ENCODE measurements at places on chromosomes 3 and 15.
A peak's percentile ranks its signal among the peaks of the same experiment; 100 is the strongest.

DNA sequence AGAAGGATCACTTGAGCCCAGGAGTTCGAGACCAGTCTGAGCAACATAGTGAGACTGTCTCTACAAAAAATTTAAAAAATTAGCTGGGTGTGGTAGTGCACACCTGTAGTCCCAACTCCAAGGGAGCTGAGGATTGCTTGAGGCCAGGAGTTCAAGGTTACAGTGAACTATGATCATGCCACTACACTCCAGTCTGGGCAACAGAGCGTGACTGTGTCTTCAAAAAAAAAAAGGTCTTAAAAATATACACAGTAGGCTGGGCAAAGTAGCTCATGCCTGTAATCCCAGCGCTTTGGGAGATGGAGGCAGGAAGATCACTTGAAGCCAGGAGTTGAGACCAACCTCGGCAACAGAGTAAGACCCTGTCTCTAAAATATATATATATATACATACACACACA is 11.2 kb upstream of the CAMK1 start:
- no peak for DNase-seq

- no peak for DNase-seq
Observed at GRCh38 chr3:70824078-70824477, 511.6 kb upstream of the MDFIC2 start.

DNA sequence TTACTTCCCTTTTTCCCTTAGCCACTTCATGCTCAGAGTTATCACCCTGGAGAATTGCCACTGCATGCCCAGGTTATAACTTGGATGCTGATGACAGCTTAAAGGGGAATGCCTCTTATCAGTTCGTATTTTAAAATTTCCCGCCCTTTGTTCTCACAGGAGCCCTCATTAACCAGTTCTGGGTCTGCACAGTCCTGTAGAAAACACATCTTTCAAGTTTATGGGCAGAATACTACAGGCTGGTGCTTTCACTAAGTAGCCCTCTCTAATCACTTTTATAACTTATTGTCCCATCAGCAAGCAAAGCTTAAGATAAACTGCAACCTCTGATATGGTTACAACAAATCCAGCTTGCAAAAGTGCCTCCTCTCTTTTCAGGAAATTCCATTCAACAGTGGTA is 587.3 kb upstream of the UBE2E2 start:
- DNase-seq, result no peak

GRCh38 chr3:94293793-94294195 is 230.9 kb downstream of the NSUN3 start:
- DNase-seq, result no peak

DNA sequence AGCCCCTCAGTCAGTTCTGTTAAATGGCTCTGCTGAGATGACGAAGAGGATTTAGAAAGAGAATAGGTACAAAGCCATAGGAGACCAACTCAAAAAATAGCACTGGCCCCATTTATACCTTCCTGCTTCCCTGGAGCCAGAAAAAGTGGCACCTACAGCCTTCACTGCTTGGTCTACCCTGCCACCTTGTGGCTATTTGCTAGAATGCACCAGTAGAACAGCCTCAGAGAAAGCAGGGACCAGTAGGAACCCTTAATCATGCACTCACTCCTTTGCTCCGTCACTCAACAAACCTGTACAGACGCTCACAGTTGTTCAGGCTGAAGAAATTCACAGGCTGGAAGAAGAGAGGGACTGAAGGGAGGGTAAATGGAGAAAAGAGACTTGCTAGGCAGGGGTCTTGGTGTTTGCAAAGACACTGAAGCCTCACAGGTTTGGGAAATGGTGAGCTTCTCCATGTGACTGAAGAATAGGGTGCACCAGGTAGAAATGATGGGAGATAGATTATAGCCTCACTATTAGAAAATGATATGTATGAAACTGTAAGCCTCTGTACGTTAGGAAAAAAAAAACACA is 12.1 kb upstream of the RTP2 start:
- DNase-seq, result peak; percentile 82

GRCh38 chr3:49607796-49608195 is 53.5 kb downstream of the BSN start:
- DNase-seq, result no peak

DNA sequence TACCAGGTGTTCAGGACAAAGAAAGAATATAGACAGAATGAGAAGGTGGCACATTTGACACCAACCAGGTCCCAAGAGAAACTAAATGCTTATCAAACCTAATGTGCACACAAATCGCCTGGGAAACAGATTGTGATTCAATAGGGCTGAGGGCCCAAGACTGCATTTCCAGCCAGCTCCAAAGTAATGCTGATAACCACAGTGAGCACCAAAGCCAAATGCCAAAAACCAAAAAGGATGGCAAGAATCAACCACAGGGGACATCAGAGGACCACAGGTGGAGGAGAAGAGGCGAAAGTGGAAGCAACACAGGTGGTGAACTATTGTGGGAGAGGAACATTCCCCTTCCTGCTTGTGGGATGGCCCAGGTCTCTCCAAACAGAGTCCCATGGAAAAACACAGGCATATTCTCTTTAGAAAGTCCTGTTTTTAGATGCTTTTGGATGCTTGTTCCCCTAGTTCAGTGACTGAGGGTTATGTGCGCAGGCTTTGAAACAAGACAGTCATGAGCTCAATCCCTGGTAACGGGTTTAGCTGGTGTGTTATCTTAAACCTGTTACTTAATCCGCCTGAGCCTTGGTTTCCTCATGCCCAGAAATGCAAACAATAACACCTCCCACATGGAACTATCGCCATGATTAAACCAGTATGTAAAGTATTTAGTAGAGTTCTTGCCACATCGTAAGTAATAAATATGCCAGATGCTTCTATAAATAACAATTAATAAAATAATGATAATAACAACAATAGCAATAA is 241.7 kb downstream of the ATP8B4 start:
- no peak for DNase-seq

DNA sequence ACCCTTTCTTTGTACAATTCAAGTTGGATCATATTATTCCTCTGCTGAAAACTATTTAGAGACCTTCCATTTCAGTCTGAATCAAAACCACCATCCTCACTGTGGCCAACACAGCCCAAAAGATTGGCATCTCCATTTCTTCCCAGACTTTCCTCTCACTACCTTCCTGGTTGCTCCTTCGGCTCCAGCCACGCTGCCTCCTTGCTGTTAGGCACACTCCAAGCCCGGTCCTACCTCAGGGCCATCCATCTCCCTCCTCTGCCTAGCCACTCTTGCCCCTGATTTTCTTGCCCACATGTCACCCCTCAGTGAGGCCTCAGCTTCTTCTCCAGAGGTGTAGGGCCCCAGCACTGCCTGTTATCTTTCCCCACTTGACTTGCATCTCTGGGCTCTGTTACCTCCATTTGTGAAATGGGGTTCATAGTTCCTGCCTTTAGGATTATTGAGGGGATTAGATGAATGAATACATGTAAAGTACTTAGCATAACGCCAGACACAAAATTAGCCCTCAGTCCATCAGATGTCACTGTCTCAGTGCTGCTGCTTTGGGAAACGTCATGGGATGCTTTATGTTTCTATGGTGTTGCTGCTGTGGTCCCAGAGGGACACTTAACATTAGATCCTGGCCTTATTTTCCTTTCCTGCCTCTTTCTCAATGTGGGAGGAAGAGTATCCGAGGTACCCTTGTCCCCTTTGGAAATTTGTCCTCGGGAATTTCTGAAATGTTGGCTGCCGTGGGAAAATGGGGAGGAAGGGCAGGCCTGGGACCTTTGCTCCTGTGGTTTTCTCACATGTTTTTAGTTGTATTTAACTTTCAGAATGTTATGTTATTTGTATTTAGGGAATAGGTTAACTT is 31.3 kb downstream of the SNRK start:
- no peak for DNase-seq

- no peak for DNase-seq
Observed at GRCh38 chr3:160725338-160725737, 30.7 kb upstream of the PPM1L start.

- no peak for DNase-seq
Observed at GRCh38 chr3:184258926-184259325, 2.4 kb downstream of the CAMK2N2 start.

GRCh38 chr3:189638276-189639031 is 7.3 kb downstream of the TP63 start:
- no peak for DNase-seq

GRCh38 chr15:72341361-72341760 is 21.4 kb upstream of the CELF6 start:
- DNase-seq, result no peak

GRCh38 chr3:24802614-24803013 is 308.0 kb upstream of the THRB start:
- no peak for DNase-seq

DNA sequence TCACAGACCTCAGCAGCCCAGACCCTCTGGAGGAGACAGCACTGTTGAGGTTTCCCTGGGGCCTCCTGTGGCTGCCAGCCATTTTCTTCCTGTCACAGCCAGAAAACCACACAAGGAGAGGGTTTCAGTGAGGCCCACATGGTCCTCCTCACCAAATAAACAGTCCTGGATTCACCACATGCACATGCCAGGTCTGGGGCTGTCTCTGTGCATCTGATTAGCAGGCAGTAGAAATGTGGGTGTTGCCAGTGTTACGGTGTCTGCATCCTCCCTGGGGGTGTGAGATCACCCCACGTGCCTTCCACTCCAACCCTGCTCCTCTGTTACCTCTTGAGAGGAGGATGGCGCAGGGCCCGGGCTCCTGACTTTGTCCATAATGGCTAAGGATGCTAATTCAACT is 140.4 kb downstream of the CHDH start:
- DNase-seq, result no peak

DNA sequence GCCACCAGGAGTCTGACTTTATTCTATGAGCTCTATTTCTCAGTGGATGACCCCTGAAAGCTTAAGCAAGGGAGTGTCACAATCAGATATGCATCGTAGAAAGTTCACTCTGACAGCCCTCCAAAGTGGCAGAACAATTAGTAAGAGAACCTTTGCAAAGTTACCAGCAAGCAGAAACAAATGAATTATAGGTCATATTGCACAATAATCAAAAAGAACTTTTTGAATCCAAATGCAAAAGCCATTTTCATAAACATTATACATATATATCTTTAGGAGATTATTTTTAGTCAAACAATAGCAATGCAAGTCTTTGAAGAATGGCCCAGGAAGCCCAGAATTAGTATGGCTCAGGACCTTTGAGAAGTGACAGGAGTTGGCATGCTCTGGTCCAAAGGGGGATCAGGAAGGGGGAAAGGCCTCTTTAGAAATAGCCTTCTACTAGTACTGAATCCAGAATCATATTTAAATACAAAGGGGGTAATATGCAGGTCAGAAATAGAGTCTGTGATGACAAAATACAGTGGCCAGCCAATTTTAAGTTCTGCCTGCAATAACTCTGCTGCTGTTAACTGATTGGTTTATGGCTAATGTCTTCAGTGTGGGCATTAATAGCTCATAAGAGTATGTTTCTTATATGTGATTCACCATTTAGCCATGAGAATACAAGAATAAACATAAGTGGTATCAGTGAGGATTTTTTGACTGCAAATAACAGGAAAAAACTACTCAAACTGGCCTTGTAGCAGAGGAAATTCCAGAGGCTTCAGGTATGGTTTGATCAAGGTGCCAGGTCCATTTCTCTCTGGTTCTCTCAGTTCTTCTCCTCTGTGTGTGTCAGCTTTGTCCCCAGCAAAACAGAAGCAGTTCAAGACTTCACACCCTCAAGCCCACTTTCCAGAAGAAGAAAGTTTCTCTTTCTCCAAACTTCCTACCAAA is 17.0 kb upstream of the ITGB5 start:
- DNase-seq, result no peak

GRCh38 chr3:153165261-153165681 is 3.2 kb downstream of the RAP2B start:
- DNase-seq, result peak; percentile 49

GRCh38 chr15:77483425-77484140 is 62.9 kb downstream of the HMG20A start:
- DNase-seq, result no peak

GRCh38 chr15:72078887-72079286 is 39.1 kb downstream of the MYO9A start:
- DNase-seq, result no peak

GRCh38 chr3:13159890-13160289 is 86.7 kb upstream of the IQSEC1 start:
- no peak for DNase-seq

DNA sequence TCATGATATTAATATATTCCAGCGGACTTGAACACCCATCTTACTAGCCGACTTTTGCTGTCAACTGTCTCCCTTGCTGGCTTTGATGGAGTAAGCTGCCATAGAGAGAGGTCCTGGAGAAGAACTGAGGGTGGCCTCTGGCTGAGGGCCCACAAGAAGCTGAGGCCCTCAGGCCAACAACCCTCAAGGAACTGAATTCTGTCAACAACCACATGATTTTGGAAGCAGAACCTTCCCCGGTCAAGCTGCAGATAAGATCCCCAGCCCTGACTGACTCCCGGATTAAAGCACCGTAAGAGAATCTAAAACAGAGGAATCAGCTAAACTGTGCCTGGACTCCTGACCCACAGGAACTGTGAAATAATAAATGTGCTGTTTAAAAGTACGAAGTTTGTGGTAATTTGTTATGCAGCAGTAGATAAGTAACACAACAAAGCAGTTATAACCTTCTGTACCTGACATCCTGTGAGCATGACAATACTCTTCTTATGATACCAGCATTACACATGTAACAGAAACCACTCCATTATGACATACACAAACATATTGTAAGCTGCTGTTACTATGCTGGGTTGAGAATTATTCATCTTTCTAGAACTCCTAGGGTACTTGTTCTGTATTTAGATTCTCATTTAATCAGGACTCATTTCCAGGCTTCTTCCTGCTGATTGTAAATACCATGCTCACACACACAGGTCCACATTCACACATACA is 66.2 kb downstream of the HES1 start:
- DNase-seq, result no peak

DNA sequence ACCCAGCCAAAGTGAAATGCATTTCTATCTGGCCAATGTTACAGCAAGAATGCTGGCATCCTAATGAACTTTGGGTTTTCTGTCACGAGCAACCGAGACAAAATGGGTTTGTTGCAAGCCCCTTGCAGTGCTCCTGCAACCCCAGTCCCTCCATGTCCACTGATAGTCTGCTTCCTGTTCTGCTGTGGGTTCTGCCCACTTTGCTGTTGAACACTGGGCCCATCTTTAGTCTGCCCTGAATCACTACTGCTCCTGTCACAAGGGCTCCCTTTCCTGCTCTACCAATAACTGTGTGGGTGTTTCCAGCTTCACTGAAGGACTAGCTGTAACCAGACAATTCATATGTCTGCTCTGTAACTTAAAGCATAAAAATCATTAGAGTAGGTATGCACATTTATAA is 12.7 kb upstream of the OXSR1 start:
- DNase-seq, result peak; percentile 71

DNA sequence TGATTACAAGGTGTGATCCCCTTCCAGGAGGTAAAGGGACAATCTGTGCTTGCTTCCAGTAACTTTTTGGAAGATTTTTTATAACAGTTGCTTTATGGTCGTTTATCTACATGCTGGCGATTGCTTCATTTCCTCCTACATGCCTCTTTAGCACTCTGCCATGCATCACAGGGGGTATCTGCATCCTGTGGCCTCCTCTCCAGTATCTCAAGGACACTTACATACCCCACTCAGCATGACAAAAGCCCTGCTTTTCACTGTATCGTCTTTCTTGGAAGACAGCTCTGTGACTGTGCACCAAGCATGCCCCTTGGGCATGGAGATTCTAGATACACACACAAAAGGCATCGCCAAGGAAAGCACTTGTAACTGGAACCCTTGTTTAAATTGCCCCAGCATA is 25.3 kb downstream of the CAPN3 start:
- DNase-seq, result no peak

- no peak for DNase-seq
Observed at GRCh38 chr3:98777801-98778220, 14.7 kb downstream of the ST3GAL6 start.

- no peak for DNase-seq
Observed at GRCh38 chr3:69433121-69433968, 47.5 kb upstream of the FRMD4B start.

Data from suppressor macrophage treated with lipopolysaccharide for 4 hours (primary cell).